Epithelial cell of proximal tubule (primary cell): ENCODE measurements at places on chromosomes 1 and 21.
A peak's percentile ranks its signal among the peaks of the same experiment; 100 is the strongest.

DNA sequence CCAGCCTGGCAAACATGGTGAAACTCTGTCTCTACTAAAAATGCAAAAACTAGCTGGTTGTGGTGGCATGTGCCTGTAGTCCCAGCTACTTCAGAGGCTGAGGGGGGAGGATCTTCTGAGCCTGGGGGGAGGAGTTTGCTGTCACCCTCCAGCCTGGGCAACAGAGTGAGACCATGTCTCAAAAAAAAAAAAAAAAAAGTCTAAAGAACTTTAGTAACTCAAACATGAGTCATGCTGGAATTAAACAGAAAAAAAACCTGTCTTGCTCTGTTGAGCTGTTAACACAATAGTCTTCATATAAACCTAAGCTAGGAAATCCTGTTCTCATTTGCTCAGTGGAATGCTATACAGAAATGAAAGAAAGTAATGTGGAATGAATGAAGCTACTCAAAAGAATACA is 16.7 kb upstream of the DISP1 start:
- DNase-seq = peak; percentile 89

- no peak for DNase-seq
Measured at GRCh38 chr1:65509912-65510680, 89.6 kb downstream of the LEPR start.

DNA sequence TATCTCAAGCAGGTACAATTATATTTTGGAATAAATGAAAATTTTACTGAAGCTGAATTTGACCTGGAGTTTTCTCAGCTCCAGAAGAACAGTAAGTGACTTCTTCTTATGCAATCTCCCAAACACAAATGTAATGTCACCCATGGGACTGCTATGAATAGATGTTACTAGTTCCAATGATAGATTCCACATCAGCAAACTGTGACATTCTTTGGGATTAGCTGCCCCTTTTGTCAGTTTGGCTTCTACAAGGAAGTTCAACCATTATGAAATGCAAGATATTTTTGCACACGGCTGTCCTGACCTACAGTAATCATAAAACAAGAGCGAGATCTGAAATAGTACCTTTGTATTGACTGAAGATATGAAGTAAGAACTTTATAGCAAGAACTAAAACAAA is 27.8 kb upstream of the TSNAX start:
- no peak for DNase-seq

- DNase-seq = no peak
Measured at GRCh38 chr1:34879230-34879629, 19.7 kb upstream of the SMIM12 start.

DNA sequence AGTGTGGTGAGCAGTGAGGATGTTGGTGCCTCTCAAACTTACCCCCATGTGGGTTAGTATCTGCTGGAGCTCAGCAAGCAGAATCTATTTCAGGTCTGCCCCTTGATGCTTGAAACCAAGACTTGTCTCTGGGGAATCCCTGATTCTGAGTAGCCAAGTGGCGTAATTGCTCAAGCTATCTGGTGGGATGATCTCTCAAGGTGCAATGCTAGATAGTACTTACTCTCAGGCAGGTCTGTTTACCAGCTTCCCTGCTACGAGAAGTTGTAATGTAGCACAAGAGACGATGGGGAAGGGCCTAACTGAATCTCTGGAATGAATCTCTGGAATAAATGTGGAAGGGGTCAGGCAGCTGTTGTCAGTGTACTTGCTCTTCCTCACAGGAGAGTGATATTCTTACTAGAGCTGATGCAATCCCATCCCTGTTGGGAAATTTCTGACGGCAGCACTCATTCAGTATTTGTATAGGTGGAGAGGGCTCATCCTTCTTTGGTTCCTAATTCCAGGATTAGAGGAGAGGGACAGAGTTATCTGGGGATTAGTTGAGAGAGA is 65.4 kb downstream of the MACF1 start:
- DNase-seq = no peak

GRCh38 chr1:84603223-84603622 is 29.0 kb upstream of the CTBS start:
- DNase-seq = no peak

DNA sequence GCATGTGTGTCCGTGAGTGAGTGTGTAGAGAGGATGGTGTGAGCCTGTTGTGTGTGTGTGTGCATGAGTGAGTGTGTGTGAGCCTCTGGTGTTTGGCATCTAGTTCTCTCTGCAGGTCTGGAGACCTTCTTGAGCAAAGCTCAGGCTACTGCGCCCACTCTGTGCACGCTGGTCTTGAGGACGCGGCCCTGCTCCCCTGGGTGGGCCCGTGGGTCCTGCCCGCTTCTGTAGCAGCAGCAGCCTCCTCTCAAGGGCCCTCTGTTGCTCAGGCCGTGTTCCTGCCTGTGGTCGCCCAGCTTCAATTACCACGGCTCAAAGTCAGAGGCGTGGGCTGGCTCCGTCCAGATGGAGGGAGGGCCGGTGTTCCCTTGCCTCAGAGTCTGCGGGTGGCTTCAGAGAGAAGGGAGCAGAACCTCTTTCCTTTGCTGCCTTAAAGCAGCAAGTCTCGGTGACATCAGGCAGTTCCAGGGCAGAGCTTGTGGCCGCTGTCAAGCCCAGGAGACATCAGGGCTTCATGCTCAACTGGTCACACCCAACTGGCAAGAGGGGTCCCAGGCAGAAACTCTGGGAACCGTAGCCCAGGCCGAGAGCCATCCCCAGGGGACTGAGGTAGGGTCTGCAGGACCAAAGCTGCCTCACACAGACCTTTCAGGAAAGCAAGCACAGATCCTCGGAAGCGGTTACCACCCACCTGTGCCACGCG is 270.6 kb upstream of the VAMP3 start:
- no peak for DNase-seq

DNA sequence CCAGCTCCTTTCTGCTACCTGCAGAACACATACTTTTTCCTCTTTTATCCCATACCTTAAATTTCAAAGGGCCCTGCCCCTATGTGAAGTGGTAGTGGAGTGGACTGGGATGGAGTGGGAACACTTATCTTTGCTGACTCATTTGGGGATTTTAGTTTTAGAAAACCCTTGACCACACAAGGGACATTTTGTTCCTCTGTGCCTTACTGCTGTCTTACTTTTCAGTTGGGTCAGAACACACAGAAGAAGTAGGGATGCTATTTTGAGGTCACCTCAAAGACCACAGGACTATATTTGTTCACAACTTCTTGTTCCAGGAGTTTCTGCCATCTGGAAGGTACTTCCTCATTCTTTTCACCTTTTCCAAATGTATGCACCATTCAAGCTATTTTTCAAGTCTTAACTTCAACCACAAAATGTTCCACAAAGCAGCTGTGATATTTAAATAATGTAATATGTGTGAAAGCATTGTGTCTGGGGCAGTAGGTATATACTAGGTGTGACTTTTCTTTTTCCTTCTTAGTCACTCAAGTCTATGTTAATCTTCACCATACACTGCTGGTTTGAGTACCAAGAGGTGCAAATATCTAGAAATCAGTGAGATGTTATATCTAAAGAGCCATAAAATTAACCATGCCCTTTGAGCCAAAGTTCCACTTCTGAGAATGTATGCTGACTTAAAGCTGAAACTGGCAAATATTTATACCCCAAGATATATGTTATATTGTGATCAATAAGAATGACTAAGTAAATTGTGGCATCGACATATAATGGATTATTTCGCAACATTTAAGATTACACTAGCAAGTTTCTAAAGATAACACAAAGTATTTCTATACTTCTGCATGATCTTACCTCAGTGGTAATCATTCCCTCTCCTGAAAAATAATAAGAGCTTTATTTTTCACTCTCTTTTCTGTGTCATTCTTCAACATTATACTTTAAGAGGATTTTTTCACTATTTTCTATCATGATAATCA is 308.5 kb downstream of the MRPL39 start:
- DNase-seq = no peak

- DNase-seq = no peak
Measured at GRCh38 chr1:90640325-90640724, 76.8 kb downstream of the BARHL2 start.

DNA sequence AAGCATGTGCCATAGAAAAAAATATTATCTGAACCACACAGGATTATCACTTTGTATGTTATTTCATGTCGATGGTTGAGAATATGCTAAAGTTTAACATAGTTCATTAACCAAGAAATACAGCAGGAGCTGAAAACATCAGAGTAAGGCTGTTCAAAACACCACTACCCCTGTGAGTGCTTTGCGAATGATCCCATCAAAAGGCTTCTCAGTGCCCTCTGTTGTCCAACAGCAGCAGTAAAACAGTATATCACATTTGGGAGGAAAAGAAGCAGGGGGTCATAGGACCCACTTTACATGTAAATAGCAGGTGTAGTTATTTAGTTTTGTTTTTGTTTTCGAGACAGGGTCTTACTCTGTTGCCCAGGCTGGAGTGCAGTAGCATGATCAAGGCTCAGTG is 289.4 kb upstream of the FMN2 start:
- DNase-seq = no peak

DNA sequence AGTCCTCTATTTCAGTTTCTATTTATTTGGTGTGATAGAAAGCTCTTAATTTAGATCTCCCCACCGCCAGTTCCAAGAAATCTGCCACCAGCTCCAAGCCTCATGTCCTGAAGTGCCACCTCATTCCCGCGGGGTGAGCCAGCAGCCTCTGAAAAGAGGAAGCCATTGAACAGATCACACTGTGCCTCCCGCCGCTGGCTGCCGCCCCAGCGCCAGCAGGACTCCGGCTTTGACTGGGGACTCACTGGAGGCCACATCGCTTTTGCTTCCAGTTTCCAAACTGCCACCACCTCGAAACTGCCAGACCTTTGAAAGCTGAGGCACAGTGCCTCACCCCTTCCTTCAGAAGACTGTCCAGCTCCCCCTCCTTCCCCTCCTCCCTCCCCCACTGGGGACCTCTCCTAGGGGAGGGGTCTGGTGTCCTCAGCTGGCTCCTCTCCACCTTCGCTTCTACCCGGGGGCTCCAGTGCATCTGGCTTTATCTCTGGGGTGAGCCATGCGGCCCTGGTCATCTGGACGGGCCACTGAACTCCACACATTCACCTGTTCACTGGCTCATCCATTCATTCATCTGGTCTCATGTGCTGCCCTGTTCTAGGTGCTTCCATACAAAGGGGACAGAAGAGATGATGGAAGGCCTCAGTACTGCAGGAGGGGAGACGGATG is 58.9 kb downstream of the VPS26C start:
- DNase-seq = no peak

- no peak for DNase-seq
Measured at GRCh38 chr1:193730017-193730416, 543.6 kb upstream of the B3GALT2 start.

DNA sequence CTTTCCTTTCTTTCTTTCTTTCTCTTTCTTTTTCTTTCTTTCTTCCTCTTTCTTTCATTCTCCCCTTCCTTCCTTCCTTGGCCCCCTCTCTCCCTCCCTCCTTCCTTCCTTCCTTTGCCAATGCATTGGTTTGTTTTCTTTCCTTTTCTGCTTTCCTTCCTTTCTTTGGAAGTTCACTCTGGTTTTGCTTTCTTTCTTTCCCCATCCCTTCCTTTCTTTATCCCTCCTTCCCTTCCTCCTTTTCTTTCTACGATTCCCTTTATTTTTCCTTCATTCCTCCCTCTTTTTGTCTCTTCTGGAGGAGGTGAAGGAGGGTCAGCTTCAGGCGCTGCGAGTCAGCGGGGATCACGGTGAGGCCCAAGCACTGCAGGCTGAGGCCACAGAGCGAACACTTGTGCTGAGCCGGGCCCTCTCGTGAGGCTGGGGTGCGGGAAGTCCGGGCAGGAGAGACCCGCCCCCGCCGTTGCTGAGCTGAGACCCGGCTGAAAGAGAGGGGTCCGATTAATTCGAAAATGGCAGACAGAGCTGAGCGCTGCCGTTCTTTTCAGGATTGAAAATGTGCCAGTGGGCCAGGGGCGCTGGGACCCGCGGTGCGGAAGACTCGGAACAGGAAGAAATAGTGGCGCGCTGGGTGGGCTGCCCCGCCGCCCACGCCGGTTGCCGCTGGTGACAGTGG is 1.5 kb downstream of the SIM2 start:
- no peak for DNase-seq

DNA sequence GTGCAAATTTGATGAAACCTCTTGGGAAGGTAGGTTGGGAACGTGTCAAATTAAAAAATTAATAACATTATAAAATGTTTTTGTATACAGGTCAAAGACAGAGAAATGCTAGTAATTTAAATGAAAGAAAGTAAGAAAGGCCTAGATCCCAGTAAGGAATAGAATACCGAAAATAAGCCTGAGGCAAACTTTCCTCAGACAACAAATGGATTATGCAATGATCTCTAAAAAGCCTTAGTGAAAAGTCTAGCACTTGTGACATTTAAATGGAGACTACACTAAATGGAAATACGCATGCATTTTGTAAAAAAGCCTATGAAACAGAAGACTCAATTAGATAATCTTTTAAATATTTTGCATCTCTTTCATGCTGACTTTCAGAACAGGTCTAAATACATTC is 138.5 kb upstream of the ZNHIT6 start:
- DNase-seq = no peak

GRCh38 chr1:19465123-19465522 is 20.2 kb downstream of the CAPZB start:
- no peak for DNase-seq

- no peak for DNase-seq
Measured at GRCh38 chr1:115666702-115667101, 24.9 kb downstream of the VANGL1 start.

- DNase-seq = no peak
Measured at GRCh38 chr1:31614414-31615005, 3.0 kb upstream of the HCRTR1 start.

GRCh38 chr21:35716876-35717565 is 343.3 kb downstream of the SETD4 start:
- no peak for DNase-seq

DNA sequence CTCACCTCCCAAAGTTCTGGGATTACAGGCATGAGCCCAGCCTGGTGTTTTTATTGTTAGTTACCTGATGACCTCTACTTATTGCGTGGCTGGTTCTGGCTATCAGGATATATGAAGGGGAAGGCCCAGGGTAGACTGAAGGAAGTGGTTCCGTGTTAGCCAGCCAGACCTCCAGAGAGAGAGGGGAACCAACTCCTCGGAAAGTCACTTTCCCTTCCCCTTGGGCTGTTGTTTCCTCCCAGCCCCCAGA is 2.5 kb upstream of the RCSD1 start:
- no peak for DNase-seq

DNA sequence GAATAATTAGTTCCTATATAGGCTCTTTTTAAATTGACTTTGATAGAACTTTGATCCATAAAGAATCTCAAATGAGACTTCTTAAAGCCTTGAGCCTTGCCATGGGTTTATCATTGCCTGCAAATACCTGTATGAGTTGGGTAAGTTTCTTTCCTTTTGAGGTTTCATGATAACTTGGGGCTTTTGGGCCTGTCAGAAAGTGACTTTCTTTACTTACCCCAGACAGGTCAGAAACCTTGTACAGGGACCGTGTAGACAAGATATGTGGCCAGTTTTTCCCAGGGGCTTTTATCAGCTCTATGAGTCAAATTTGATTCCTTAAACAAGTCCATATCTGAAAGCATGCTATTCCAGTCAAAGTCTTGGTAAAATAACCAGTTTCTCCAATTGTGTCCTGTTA is 17.3 kb downstream of the KCTD3 start:
- DNase-seq = no peak
